ENCODE measurements at places on chromosomes 5 and 9. TPM values are rescaled to one million over a fixed set of nuclear protein-coding genes. Genes with fewer than 3 reads are reported as not detected.

The ORM1 gene
- not detected for total RNA-seq

- H3K27me3 ChIP-seq: peaks cover 2% of the 10 kb centered on the region
- no peak overlapping the region for H3K4me3 ChIP-seq
- no peaks in the 10 kb centered on the region for H3K36me3 ChIP-seq
Observed at GRCh38 chr9:110994771-110995241, 43.5 kb downstream of the LPAR1 start.

DNA sequence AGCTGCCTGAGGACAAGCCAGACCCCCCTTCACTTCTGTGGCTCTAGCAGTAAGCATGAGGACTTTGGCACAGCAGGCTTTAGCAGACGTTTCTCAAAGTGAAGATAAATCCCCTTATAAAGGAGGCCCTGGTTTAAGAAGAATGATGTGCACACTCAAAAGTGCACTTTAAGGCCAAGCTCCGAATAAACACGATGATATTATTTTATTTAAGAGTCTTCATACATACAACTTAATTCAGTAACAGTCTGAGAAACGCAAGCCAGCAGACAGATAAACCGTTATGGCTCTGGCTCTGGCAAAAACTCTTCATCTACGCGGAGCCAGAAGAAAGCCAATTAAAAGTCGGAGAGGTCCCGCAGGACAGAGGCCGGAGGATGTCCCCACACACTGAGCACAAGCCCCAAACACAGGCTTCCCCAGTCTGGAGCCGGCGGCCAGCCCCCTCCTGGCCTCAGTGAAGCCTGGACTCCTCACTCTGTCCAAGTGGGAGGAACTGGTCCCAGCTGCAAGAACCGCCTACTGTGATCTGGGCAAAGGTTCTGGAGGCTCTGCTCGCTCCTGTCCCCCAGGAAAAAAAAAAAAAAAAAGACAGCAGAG, 44.6 kb downstream of the ADAMTS2 start:
- no peak overlapping the region for H3K4me3 ChIP-seq
- H3K36me3 ChIP-seq: no peaks in the 10 kb centered on the region
- H3K27me3 ChIP-seq: no peaks in the 10 kb centered on the region
- no peak for DNase-seq

GRCh38 chr5:90054612-90055011, 354.9 kb downstream of the CETN3 start:
- DNase-seq: no peak
- H3K4me3 ChIP-seq: no peak overlapping the region
- H3K27ac ChIP-seq: no peak overlapping the region
- H3K27me3 ChIP-seq: no peaks in the 10 kb centered on the region
- no peaks in the 10 kb centered on the region for H3K36me3 ChIP-seq

The SMAD5 gene
- 19.7 TPM for total RNA-seq

DNA sequence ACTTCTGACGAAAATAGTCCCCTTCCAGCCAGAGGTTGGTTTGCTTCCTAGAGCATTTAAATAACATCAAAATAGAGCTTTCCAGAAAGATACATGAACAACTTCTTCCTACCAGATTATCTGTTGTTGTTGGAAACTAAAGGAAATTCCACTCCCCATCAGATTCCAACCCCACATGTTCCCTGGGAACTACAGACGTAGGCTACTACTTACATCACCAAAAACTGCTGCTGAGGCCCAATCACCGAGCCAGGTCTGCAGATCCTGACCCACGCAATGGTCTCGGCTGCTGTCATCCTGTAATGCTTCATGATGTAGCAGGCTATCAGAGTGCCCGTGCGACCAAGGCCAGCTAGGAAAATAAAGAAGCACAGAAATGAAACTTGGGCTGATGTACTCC, 73.4 kb downstream of the HABP4 start:
- H3K4me1 ChIP-seq: peaks cover 9% of the 10 kb centered on the region
- no peak for DNase-seq
- no peaks in the 10 kb centered on the region for H3K36me3 ChIP-seq
- H3K27me3 ChIP-seq: no peaks in the 10 kb centered on the region
- no peak overlapping the region for H3K4me3 ChIP-seq

DNA sequence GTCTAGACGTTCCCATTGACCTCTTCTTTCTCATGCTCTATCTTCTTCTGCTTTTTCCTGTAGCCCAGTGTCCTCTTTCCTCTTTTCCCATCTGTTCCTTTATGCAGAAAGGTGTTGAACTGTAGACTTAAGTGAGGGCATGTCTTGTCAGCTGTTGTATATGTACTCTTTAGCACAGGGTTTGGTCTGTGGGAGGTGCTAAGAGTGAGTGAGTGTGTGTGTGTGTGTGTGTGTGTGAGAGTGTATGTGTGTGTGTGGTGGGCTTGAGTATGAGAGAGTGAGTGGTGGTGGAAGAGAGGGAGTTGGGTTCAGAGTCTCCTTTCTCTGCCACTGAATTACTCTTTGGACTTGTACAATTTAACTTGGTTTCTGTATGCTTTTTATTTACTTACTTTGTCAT, 10.3 kb upstream of the ROPN1L start:
- DNase-seq: no peak
- H3K27ac ChIP-seq: no peak overlapping the region
- no peaks in the 10 kb centered on the region for H3K27me3 ChIP-seq
- peaks cover 12% of the 10 kb centered on the region for H3K4me1 ChIP-seq
- peaks cover 67% of the 10 kb centered on the region for H3K36me3 ChIP-seq

The PCDHGB1 gene
- total RNA-seq: 0.48 TPM

GRCh38 chr5:151132963-151133362, 24.6 kb downstream of the ANXA6 start:
- peaks cover 31% of the 10 kb centered on the region for H3K4me1 ChIP-seq
- no peak overlapping the region for H3K4me3 ChIP-seq
- peaks cover 97% of the 10 kb centered on the region for H3K36me3 ChIP-seq
- no peaks in the 10 kb centered on the region for H3K27me3 ChIP-seq

GRCh38 chr9:113536483-113537228, 73.1 kb downstream of the RGS3 start:
- H3K36me3 ChIP-seq: peaks cover 48% of the 10 kb centered on the region
- H3K27ac ChIP-seq: no peak overlapping the region
- DNase-seq: no peak
- no peaks in the 10 kb centered on the region for H3K4me1 ChIP-seq
- no peaks in the 10 kb centered on the region for H3K27me3 ChIP-seq

The TSSK1B gene
- total RNA-seq: not detected

DNA sequence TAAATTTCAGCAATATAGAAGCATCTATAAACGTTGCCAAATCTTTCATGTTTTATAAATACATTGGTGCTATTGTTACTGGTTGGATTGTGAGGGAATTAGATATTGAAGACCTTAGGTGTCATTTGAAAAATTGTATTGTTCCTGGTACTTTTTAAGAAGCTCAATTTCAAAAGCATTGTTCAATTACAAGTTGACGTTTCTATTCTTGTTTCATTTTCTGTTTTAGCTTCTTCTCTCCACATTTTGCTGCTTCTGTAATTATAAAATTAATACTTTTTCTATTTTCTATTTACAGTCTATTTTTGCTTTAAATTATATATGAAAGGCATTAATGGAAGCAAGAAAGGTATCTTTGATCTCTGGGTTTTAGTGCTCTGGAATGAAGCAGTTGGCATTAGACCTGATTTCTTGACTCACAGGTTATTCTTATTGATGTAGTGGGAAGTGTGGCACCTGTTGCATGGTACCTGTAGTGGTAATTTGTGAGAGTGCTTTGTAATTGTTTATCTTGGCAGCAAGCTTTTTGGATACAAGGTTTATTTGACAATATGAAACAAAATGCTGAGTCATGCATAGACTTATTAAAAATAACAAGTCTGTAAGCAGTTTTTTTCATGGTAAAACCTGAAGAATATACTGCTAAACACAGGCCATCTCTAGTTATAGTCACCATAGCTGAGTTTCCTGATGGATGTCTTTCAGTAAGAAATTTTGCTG, 13.2 kb downstream of the MACIR start:
- DNase-seq: no peak
- peak overlapping the region; percentile 28 for H3K4me3 ChIP-seq
- H3K36me3 ChIP-seq: peaks cover 29% of the 10 kb centered on the region
- peaks cover 18% of the 10 kb centered on the region for H3K4me1 ChIP-seq
- no peak overlapping the region for H3K27ac ChIP-seq

- no peaks in the 10 kb centered on the region for H3K36me3 ChIP-seq
- H3K27ac ChIP-seq: no peak overlapping the region
- peaks cover 19% of the 10 kb centered on the region for H3K4me1 ChIP-seq
- peaks cover 29% of the 10 kb centered on the region for H3K27me3 ChIP-seq
- no peak for DNase-seq
- no peak overlapping the region for H3K4me3 ChIP-seq
Observed at GRCh38 chr9:1880038-1880565, 135.0 kb upstream of the SMARCA2 start.

DNA sequence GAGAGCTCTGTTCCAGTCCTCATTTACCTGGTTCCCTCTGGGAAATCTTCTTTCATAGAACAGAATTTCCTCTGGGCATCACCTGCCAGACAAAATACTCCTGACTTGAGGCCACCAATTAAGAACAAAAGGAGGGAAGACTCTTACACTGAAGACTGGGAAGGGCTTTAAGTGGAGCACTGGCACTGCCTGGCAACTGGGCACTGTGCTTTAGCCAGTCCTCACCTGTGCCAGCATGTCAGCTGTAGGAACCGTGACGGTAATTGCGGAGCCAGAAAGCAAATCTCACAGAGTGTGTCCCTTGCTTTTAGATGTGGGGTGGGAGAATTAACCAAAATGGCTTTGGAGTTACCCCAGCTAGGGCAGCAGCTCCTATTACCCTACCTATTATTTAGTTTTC, 40.6 kb downstream of the FAM219A start:
- H3K4me1 ChIP-seq: no peaks in the 10 kb centered on the region
- DNase-seq: no peak
- no peak overlapping the region for H3K4me3 ChIP-seq
- no peak overlapping the region for H3K27ac ChIP-seq
- H3K36me3 ChIP-seq: no peaks in the 10 kb centered on the region
- H3K27me3 ChIP-seq: no peaks in the 10 kb centered on the region

The TNC gene
- 1.9 TPM for total RNA-seq

GRCh38 chr5:36079200-36079781, 12.6 kb upstream of the UGT3A2 start:
- no peak overlapping the region for H3K4me3 ChIP-seq
- peaks cover 8% of the 10 kb centered on the region for H3K27me3 ChIP-seq
- DNase-seq: no peak
- H3K4me1 ChIP-seq: no peaks in the 10 kb centered on the region
- no peaks in the 10 kb centered on the region for H3K36me3 ChIP-seq
- no peak overlapping the region for H3K27ac ChIP-seq

DNA sequence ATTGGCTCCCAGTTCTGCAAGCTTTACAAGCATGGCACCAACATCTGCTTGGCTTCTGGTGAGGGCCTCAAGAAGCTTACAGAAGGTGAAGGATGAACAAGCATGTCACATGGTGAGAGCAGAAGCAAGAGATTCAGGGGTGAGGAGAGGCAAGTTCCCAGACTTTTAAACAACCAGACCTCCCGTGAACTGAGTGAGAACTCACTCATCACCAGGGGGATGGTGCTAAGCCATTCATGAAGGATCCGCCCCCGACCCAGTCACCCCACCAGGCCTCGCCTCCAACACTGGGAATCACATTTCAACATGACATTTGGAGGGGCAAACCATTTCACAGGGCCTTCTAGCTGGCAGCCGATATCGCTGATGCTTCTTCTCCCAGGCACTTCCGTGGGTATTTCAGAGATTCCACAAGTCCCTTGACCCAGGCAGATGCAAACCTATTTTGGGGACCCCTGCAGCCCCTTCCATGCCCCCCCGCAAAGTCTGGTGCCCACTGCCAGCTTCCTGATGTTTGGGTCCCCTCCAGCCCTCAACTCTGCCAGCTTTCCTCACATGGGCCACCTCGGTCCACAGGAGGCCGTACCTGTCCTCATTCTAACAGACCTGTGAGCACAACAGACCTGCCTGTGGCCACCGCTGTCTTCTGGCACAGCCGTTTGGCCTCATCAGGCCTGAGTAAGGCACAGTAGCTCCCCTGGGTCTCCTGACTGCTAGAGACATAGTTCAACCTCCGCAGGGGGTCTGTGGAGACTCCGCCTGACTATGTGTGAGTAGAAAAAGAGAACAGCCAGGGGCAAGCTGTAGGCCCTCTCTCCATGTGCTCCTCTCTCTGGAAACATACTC, 60.7 kb upstream of the ANGPTL2 start:
- no peak overlapping the region for H3K4me3 ChIP-seq
- no peak overlapping the region for H3K27ac ChIP-seq
- H3K36me3 ChIP-seq: no peaks in the 10 kb centered on the region
- H3K4me1 ChIP-seq: no peaks in the 10 kb centered on the region
- no peaks in the 10 kb centered on the region for H3K27me3 ChIP-seq

The ENC1 gene
- total RNA-seq: 1.2 TPM

- no peaks in the 10 kb centered on the region for H3K36me3 ChIP-seq
- H3K27ac ChIP-seq: no peak overlapping the region
- H3K4me1 ChIP-seq: no peaks in the 10 kb centered on the region
Observed at GRCh38 chr5:122101636-122102285, 23.7 kb upstream of the LOX start.

The RUSC2 gene
- 5.9 TPM for total RNA-seq

The PCDHGA12 gene
- 0.11 TPM for total RNA-seq

The WNT8A gene
- total RNA-seq: not detected

GRCh38 chr9:21434202-21435014, 5.8 kb upstream of the IFNA1 start:
- no peak for DNase-seq
- no peak overlapping the region for H3K4me3 ChIP-seq
- H3K27me3 ChIP-seq: peaks cover 49% of the 10 kb centered on the region
- H3K27ac ChIP-seq: no peak overlapping the region
- H3K36me3 ChIP-seq: no peaks in the 10 kb centered on the region
- H3K4me1 ChIP-seq: peaks cover 2% of the 10 kb centered on the region

DNA sequence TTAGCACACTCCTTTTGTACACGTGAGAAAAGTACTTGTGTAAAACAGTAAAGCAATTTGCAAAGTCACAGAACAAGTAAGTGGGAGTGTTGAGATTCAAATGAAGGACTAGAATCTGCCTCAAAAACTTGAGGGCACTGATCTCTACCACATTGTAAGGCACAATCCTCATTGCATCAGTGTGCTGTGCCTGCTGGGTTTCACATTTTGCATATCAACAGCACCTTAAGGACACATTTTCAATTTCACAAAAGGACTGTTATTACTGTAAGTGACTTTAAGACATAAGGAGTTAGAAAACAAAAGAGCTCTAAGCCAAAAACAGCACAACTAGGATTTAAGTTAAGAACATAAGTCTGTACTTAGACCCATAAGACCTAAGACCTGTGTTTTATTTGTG, 44.7 kb upstream of the HK3 start:
- H3K27me3 ChIP-seq: no peaks in the 10 kb centered on the region
- peaks cover 66% of the 10 kb centered on the region for H3K36me3 ChIP-seq
- DNase-seq: no peak
- no peak overlapping the region for H3K27ac ChIP-seq
- H3K4me3 ChIP-seq: no peak overlapping the region
- H3K4me1 ChIP-seq: peaks cover 3% of the 10 kb centered on the region

DNA sequence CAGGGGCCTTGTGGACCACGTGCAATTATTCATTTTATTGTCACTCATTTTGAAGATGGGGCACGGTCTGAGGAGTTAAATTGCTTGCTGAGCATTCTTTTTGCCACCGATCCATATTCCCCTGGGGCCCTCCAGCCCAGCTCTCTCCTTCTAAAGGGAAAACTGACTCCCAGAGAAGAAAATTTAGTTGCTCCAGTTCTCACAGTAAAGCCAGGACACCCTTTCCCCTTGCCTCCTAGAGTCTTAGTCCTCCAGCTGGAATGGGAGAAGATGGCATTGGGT, 1.0 kb upstream of the PANK3 start:
- peaks cover 33% of the 10 kb centered on the region for H3K36me3 ChIP-seq
- peaks cover 31% of the 10 kb centered on the region for H3K4me1 ChIP-seq
- DNase-seq: no peak
- peak overlapping the region; percentile 77 for H3K4me3 ChIP-seq

- H3K36me3 ChIP-seq: no peaks in the 10 kb centered on the region
- DNase-seq: no peak
- H3K27ac ChIP-seq: no peak overlapping the region
- peaks cover 15% of the 10 kb centered on the region for H3K27me3 ChIP-seq
Observed at GRCh38 chr9:99749641-99750040, 72.0 kb upstream of the NR4A3 start.

Data from activated T-helper 2 cell treated with anti-CD3 and anti-CD28 coated beads, Interferon-gamma antibody, Interleukin-2, Interleukin-4, amounts not matched to agents 10 μg/mL and 5 μg/mL and 100 μg/mL, durations not matched to agents 14 hours and 24 hours and 36 hours (primary cell).